Large intestine (tissue), 12 donors: ENCODE measurements at places on chromosomes 1 and 21. TPM values are rescaled to one million over a fixed set of nuclear protein-coding genes. Genes with fewer than 3 reads are reported as not detected.
A peak's percentile ranks its signal among the peaks of the same experiment; 100 is the strongest.

NUDT4B gene
- 3.8 TPM for polyA plus RNA-seq

RUNX1 gene
- 9.2 TPM for polyA plus RNA-seq

IVL gene
- polyA plus RNA-seq = not detected

DNA sequence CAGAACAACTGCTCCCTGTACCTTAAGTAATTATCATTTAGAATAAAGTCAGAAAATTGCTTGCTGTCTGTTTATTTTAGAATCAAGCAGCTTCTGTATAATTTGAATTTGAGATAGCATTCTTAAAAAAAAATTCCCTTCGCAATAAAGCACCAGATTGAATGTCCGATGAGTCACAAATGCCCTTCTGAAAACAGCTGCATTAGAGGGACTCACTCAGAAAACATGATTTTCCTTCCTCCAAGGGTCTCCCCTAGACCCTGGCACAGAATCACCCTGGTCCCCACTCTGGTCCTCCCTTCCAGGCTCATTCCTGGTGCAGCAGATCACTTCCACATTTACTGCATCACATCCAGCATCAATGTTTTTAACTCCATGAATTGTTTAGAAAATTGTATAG, 471.1 kb upstream of the VAMP3 start:
- no peak for DNase-seq

DNA sequence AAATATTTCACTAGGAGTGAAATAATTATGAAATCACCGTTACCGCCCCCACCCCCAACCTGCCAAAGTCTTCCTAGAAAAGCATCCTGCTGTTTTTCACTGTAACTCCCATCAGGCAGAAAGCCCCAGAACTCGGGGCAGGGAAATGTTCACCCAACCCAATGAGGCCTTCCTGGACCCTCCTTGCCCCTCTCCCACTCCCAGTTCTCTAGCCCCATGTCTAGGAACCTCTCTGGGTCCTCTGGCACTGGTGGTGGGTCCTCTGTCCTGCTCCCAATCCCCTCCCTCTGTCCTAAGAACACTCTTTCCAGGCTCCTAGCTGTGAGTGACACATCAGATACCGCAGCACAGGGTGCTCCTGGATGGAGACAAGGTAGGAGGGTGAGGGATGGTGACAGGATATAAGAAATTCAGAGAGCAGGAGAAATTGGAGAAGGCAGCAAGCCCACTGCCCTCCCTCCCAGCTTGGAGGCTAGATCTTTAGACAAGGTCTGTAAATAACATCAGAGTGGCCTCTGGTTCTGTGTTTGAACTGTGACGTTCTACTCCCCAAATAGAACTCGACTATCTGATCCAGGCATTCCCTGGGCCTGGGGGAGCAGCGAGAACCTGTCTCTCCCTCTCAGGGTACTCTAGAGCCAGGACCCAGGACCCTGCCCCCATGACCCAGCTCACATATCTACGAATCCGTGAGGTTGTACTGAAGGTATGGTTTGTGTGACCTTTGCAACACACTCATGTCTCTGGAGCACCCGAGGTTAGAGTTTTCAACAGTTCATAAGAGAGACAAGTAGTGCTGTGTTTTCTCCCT, 23.3 kb upstream of the BTG2 start:
- DNase-seq = no peak

- DNase-seq = no peak
Measured at GRCh38 chr1:110135666-110136065, 14.6 kb upstream of the SLC6A17 start.

DNA sequence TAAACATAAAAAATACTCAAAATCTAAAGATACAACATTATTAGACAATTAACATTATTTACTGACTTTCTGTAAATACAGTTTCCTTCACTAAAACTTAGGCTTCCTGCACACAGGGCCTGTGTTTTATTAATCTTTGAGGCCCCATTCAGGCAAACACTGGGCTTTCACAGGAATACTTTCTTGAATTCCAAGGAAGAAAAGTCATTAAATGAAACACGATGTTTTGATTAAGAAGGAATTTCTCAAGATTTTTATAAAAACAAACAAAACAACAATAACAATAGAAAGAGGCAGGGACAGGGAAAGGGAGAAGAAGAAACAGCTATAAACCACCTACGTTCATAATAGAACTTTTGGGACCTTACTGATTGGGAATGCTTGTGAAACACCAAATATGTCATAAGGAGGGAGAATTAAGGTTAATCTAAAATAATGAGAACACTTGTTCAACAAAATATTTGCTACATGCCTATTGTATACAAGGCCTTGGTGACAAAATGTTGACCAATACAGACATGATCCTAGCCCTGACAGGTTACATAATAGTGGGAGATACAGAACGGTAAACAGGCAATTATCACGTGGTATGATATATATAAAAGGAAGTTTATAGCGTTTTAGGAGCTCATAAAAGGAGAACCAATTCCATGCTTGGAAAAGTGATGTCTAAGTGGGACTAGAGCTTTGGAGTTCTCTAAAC, 3.6 kb downstream of the DDAH1 start:
- peak; percentile 47 for DNase-seq

DNA sequence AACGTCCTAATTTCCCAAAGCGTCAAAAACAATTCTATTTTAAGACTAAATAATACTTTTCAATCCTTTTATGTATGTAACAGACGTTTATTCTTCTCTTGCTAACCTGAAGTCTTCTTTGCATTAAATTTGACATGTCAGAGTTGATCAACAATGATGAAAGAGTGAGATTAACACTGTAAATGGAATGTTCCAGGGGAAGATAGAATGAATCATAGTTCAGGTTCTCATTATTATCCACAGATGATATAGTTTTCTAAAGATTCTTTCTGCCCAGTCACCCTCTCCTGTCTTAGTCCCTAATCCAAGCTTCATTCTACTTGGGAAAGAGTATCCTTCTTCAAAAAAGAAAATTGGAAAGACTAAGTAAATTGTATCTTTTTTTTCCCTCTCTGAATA, 38.9 kb downstream of the SDCCAG8 start:
- DNase-seq = no peak
